Astrocyte of the cerebellum (primary cell): ENCODE measurements at places on chromosomes 4 and X.

DNA sequence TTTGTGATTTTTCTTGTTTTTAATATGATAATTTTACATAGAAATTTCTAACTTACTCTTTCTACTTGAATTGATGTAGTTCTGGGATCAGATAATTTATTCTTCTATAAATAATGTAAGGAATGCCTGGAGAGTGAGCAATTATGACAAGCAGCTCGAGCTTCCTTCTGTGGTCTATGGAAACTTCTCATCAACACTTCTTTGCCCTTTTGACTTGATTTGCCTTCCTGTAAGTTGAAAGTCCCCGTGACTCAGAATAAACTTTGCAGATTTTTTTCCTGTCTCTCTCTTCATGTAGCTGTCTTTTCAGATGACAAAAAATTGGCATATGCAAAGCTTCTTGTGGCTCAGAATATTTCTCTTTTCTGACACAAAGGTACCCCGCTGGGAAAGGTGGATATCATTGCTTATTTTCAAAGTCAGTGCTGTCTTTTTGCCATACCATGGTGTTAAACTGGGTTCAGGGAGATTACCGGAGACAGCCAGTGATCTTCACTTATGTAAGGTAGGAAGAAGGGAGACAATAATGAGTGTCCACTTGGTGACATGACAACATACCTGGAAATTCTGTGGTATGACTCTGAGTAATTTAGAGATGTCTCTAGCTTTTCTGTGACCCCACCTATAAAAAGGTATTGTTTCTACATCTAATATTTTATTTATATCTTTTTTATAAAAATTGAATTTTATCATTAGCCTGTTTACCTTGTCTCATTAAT, 278.6 kb upstream of the GNPDA2 start:
- peak; percentile 42 for DNase-seq

DNA sequence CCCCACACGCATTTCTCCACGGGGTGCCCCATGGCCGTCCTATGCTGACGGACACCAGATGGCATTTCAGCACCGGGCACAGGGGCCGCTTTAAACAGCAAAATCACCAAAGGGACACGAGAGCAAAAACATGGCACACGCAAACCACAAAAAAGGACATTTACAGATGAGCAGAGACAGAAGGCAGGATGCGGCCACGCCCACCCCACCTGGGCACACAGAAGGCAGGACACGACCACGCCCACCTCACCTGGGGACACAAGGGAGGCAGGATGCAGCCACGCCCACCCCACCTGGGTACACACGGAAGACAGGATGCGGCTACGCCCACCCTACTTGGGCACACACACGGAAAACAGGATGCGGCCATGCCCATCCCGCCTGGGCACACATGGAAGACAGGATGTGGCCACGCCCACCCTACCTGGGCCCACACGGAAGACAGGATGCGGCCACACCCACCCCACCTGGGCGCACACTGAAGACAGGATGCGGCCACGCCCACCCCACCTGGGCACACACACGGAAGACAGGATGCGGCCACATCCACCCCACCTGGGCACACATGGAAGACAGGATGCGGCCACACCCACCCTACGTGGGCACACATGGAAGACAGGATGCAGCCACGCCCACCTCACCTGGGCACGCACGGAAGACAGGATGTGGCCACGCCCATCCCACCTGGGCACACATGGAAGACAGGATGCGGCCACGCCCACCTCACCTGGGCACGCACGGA, 69.1 kb downstream of the FAM53A start:
- DNase-seq = no peak

DNA sequence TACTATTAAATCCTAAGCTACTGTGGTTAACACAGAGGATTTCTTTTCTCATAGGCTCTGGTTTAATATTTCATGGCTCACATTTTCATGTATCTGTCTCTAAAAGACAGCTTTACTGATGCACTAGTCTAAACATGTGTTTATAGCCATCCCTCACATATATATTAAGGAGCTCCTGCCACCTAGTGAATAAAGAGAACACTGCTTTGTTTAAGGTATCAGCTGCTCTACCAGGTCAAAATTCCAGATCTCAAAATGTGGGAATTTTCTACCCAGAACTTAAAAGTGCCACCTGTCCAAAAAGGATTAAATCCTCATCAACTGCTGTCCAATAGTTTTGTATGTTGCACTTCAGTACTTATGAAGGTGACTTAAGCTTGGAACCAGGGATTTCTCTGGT, 188.5 kb upstream of the TEX13C start:
- no peak for DNase-seq

DNA sequence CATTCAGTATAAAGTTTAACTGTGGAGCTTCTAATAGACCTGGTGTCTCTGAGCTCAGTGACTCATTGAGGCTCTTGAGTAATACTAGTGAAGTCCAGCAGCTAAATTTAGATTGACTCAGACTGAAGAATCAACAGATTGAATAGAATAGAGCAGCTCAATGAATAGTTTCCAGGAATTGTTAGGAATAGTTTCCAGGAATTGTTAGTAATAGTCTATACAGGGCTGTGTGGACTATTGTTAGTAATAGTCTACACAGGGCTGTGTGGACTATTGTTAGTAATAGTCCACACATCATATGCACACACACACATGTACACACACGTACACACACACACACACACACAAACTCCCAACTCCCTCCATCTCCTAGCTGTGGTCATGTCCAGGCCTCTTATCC, 3.0 kb downstream of the GIMD1 start:
- peak; percentile 80 for DNase-seq

GRCh38 chr4:6189511-6189910, 10.8 kb downstream of the JAKMIP1 start:
- no peak for DNase-seq

DNA sequence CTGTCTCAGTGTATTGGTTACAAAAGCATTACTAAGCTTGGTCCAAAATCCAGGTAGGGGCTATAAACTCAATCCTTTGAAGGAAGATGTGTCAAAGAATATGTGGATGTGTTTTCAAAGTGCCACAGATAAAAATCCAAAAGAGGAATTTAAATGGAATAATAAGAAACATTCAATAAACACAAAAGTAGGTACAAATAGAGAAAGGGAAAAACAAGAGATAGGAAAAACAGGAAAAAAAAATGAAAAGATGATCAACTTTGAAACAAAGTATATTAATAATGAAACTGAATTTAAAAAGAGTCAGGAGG, 64.0 kb downstream of the PPP4R3C start:
- DNase-seq = no peak

DNA sequence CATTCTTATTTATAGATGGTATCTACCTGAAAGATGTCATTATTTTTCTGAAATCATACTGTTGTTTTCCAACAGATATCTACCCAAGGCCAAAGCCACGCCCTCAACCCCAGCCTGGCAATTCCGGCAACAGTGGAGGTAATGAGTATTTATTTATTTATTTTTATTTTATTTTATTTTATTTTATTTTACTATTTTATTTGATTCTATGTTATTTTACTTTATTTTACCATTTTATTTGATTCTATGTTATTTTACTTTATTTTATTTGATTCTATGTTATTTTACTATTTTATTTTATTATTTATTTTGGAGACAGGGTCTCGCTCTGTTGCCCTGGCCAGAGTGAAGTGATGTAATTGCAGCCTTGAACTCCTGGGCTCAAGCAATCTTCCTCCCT, 37.7 kb downstream of the XG start:
- DNase-seq = no peak

GRCh38 chr4:87042986-87043820, 108.4 kb downstream of the AFF1 start:
- no peak for DNase-seq

DNA sequence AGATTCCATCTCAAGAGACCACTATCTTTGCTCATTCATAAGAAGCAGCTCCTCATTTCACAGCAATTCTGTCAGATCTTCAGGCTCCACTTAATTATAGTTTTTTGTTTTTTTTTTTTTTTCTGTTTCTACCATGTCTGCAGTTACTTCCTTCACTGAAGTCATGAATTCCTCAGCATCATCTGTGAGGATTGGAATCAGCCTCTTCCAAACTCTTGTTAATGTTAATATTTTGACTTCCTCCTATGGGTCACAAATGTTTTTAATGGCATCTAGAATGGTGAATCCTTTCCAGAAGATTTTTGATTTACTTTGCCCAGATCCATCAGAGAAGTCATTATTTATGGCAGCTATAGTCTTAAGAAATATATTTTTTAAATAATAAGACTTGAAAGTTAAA, 53.1 kb downstream of the BMP2K start:
- DNase-seq = no peak

GRCh38 chr4:117357437-117357836, 272.1 kb upstream of the TRAM1L1 start:
- DNase-seq = no peak

GRCh38 chrX:3360881-3361280, 14.4 kb upstream of the MXRA5 start:
- DNase-seq = no peak

GRCh38 chr4:169184686-169185085, 86.1 kb downstream of the SH3RF1 start:
- DNase-seq = no peak

DNA sequence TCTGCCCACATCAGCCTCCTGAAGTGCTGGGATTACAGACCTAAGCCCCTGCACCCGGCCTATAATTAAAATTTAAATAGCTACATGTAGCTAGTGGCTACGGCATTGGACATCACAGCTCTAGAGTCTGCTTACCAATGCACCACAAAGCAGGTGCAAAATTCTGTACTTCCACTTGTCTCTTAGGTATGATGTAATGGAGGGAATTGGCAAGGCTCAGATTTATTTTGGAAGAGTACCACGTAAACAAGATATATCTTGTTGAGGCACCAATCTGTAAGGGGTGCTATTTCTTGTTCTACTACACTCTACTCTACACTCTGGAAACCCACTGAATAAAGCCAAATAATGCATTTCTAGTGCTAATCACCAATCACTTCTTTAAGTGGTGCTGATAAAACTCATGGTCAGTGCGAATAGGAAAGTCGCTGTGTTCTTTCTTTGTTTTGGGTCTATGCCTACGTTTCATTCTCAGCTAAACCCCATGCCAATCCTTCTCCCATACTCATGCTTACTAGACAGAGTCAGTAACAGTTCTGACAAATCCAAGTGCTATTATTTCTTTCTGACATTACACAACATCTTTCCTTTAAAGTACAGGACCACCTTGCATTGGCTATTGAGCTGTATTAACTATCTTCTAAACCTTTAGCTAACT, 92.3 kb downstream of the GC start:
- DNase-seq = no peak

DNA sequence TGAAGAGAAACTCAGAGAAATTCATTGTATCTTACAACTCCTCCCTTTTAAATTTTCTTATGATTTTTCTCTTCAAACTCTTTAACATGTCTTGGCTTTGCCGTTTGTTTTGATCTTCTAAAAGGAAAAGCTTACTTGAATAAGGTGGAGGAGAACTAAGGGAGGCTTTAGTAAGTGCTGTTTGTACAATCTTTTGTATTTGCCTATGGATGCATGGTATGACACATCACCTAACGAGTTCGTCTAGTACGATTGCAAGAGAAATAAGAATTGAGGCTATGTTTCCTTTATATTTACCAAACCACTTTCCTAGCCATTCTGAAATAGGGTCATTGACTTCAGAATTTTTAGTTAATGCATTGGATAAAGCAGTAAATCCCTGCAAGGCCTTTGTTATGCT, 8.4 kb upstream of the BST1 start:
- DNase-seq = peak; percentile 44

DNA sequence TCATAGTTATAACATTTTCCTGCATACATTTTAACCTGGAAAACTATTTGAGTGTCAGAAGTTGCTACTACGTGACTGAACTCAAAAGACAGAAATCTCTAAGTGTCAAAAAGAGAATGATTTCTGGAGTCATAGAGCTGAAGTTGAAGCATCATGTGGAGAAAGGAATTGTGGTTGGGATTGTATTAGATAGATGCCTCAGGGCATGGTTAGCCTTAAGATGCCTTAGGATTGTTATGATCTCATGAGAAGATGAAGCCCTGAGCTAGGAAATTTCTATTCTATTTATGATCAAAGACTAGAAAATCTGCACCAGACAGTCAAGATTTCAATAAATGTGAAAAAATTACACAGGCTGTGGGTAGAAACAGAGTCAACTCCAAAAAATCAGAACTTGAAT, 20.2 kb downstream of the EPGN start:
- no peak for DNase-seq

GRCh38 chrX:69280933-69281332, 115.7 kb upstream of the PJA1 start:
- DNase-seq = no peak

DNA sequence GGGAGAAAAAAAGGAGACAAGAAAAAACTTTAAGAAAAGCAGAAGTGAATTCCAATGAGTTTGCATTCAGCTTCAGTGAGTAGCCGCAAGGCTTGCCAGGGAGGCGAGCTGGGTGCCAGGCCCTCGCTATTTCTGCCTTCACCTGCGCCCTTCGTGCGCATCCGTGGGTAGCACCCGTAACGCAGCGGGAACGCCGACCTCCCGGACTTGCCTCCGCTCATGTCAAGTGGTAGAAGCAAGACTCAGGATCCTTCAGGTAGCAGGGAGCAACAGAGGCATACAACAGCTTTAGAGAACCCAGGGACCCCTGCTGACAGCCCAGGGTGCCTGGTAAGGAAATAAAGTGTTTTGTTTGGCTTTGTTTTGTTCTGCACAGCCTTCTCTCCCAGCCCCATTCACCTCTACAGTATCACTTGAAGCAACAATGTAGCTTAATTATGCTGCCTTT, 140.0 kb upstream of the BCOR start:
- no peak for DNase-seq

- no peak for DNase-seq
These were observed 7.6 kb upstream of the TBC1D19 start for GRCh38 chr4:26576231-26576739.

- DNase-seq = no peak
These were observed 221.7 kb downstream of the RBMX2 start for GRCh38 chrX:130623518-130623917.

DNA sequence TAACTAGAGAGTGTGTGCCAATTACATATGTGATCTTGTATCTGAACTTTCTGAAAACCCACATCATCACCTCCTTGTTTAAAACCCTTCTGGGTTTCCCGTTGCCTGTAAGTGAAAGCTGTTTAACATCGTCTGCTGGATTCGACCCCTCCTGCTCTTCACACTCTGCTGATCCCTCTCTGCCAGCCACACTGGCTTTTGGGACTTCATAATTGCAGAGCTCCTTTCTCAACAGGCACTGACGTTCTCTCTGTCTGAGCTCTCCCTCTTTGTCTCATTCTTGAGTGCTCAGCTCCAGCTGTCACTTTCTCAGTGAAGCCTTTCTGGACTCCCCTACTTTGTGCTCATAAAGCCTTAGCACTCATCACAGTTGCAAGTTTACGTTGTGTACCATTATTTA, 153.9 kb downstream of the CEP135 start:
- DNase-seq = no peak

- no peak for DNase-seq
These were observed 137.8 kb downstream of the FBXW7 start for GRCh38 chr4:152398060-152398459.
